EH (cell line): ENCODE measurements at places on chromosomes 12 and 14.

DNA sequence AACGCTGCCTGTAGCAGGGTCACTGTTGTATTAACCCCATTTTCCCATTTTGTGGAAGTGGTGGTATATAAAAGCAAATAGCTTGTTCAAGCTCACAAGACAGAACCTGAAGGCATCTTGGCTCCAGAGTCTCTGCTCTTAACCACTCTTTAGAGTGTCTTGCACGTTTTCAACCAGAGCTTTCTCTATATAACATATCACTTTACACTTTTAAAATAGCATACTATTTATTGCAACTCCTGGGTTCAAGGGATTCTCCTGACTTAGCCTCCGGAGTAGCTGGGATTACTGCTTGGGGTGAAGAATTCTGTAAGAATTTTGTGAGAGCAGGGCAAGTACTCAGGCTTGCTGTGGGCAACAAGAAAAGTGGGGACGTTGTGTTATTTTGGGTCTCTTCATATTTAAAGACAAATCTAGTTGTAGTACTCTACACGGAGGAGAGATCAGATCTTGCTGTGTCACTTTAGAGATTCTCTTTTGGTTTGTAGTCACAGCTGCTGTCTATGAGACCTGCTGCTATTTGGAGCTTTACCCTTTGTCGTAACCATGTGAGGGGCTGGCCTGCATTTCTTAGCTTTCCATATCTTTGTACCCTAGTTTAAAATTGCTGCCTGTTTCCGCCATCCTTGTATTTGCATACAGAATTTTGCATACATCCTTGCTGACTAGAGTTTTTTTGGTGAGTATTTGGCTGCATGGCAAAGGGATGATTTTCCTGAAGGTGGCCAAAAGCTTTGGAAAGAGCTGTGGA is 40.7 kb downstream of the WDR20 start:
- no peak for DNase-seq

DNA sequence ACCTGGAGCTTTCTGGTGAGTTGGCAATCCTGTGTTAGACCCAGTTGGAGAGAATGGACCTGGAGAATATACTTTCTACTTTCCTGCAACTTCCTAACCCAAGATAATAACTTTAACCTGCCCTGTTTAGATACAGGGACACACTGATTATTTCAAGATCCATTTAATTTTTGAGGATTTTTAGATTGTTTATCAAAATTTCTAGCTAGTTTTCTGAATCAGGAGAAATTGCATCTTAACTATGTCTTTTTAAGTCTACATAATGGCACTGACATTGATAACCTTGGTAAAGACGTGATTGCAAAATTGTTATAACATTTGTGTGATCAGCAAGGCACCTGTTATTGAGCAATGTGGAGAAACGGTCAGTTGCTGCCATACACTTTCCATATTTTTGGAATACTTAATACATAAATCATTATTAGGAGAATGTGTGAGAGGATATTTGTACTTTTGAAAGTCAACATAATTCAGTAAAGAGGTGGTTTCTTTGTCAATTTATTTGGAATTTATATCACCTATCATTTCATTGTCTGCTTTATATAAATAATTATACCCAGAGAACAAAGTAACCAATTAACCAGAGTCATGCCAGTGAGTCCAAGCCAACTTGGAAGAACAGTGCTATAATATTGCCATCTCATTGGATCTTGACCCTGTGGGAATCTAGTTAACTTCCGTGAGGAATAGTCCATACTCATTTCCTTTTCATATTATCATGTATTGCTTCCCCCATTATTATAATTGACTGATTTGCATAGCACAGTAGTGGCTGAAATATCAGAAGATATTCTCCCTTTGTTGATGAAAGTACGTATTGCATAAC is 28.4 kb downstream of the NFYB start:
- no peak for DNase-seq

DNA sequence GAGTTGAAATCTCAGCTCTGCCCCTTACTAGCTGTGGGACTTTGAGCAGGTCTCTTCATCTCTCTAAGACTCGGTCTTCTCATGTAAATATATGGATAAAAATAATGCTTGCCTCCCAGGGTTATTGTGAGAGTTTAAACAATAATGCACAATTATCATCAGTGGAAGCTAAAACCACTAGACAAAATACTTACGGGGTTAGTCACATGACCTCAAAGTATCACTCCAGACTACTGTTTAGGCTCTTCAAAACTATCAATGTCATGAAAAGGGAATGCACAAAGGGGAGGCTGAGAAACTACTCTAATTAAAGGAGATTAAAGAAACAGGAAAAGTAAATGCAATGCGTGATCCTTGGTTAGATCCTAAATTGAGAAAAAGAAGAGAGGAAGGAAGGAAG is 24.5 kb upstream of the TSPAN11 start:
- DNase-seq = peak; percentile 40

GRCh38 chr12:123571343-123571813 is 13.0 kb upstream of the TMED2 start:
- peak; percentile 81 for DNase-seq

GRCh38 chr14:53109105-53110041 is 43.8 kb downstream of the DDHD1 start:
- no peak for DNase-seq

DNA sequence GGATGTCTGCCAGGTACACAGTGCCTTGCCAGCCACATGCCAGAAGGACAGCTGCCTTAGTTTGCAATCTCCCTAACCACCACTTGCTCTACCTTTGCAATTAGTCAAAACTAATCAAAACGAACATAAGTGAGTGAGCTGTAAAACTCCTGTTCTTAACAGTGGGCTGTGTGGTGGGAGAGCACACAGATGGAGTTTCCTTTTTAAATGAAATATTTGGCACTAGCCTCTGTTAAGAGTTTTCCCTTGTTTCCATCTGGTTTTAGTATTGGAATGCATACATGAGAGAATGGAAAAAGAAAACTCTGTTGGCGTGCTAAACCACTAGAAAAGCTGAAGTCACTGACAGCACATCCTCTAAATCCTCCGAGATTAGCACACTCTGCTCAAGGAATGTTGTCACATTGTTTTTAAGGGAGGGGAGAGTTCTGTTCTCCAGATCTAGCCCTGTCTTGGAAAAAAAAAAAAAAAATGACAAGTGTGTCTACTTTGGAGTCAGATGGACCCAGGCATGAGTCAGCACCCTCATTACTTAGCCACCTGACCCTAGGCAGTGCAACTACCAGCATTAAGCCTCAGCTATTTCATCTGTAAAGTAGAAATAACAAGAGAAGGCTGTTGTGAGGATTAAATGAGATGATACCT is 83.9 kb downstream of the STXBP6 start:
- DNase-seq = peak; percentile 96

DNA sequence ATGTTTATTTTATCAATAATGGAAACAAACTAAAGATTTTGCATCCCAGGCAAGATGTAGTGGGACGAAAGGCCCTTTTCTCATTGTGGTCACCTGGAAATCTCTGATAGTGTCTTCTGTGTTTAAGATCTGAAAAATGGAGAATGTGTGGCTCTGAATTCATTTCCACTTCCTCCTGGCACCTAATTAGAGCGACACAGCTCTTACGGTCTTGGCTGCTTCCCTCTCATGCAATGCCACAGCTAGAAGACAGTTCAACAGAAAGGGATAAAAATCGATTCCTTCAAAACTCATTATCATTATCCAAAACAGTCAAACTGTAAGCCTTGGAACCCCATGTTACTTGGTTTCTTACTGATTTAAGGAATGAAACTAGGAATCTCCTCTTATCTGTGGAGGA is 9.3 kb downstream of the ST8SIA1 start:
- no peak for DNase-seq

- DNase-seq = no peak
These were observed 1300.5 kb downstream of the TMEM121 start for GRCh38 chr14:106826833-106827369.

DNA sequence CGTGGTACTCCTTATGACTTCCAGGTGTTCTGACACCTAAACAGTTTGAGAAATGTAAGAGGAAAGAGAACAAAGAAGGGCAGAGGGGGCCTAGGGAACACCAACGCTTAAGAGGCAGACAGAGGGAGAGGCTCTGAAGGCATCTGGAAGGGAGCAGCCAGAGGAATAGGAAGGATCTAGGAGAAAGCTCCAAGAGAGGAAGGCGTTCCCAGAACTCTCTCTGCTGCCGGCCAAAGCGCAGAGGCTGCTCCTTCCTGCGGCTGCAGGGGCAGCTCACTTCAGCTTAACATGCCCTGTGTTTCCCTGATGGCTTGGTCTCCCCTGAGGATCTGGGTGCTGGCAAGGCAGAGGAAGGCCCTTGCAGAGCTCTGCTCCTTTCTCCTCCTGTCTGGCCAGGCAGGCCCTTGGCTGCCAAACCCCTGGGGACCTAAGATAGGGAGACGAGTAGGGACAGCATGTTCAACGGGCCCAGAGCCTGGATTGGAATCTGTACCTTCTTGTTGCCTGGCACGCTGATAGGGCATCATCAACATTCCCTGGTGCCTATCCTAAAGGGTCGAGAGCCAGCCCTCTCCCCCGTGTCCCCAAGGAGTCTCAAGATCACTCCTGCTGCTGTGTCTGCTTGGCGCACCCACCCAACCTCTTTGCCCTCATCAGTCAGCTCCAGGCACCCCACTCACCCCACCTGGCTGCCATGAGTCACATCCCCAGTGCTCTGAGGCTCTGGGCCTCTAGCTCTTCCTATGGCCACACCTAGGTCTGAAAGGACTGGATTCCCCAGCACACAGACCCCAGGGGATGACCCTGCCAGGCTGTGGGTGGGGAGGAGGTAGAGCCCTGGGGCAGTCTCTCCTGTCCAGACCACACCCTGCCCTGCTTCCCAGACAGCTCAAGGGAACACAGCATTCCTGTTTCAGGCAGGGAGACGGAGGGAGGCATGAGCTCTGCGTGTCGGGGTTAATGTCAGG is 45.6 kb downstream of the LTBP2 start:
- DNase-seq = peak; percentile 13

GRCh38 chr14:56138928-56139327 is 20.7 kb downstream of the PELI2 start:
- no peak for DNase-seq
